ENCODE measurements at places on chromosomes 12 and 14.

DNA sequence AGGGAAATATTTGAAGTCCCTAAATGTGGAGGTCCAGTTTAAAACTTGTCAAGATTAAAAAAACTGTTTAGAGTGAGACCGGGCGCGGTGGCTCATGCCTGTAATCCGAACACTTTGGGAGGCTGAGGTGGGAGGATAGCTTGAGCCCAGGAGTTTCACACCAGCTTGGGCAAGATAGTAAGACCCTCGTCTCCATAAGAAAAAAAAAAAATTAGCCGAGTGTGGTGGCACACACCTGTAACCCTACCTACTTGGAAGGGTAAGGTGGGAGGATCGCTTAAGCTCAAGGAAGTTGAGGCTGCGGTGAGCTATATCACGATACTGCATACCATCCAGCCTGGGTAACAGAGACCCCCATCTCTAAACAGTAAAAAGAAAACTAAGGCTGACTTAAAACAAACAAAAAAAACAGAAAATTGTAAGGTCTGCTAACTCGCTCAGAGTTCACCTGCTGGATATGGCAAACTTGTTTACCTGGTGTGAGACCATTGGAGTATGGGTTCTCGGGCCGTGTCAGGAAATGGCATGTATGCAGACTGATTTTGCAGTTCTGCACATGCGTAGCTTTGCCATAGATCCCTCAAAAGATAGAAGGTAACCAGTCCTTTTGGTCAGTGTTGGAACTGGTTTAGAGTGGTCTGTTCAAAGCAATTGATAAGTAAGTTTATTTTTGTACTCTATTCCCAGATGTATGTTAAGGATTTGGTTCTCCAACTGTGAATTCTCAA is 2.1 kb downstream of the RNF10 start:
- DNase-seq = no peak

- no peak for DNase-seq
These were observed 27.2 kb downstream of the VCPKMT start for GRCh38 chr14:50089208-50089607.

DNA sequence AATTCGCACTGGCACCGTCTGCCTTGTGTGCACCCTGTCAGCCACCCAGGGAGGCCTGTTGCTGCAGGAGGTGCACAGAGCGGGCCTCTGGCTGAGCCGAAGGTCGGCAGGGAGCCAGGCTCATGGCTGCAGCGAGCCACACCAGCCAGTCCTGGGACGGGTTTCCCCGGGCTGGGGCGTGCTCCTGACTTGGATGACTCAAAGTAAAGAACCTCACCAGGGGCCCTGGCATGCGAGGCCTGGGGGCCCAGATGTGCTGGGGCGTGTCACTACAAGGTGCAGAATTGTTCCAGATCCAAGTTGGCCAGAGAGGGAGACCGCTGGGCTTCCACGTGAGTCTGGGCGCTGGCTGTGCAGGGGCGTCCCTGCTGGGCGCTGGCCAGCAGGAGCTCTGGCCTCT is 34.5 kb downstream of the FBRSL1 start:
- peak; percentile 53 for DNase-seq

DNA sequence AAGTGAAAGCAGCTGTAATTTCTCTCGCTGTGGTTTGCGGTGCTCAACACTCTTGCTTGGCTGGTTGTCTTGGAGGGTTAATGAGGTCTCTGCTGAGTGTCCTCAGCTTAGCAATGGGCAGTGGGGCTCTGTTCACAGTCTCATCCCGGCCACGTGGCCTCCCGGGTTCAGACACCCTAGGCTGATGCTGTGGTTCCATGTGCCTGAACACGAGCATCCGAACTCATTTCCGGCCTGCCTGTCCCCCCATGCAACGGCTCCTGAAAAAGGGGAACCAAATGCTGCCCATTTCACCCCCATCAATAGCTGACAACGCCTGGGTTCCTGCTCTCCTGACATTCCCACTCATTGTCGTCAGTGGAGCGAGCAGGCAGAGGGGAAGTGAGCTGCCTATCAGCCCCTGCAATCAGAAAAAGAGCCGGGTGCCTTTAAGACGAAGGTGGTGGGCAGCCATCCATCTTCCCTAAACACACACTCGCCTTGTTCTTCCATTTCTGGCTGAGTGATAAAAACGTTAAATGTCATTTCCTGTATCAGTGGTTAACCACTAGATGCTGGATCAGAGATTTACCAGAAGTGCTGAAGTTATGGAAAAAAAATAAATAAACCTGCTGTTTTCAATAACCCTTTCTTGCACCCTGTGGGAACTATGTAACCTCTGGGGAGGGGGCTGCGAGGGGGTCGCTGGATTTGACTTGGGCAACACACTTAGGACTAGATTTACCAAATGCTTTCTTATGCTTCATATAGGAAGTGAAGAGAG is 60.3 kb upstream of the BCL2L14 start:
- DNase-seq = peak; percentile 84

DNA sequence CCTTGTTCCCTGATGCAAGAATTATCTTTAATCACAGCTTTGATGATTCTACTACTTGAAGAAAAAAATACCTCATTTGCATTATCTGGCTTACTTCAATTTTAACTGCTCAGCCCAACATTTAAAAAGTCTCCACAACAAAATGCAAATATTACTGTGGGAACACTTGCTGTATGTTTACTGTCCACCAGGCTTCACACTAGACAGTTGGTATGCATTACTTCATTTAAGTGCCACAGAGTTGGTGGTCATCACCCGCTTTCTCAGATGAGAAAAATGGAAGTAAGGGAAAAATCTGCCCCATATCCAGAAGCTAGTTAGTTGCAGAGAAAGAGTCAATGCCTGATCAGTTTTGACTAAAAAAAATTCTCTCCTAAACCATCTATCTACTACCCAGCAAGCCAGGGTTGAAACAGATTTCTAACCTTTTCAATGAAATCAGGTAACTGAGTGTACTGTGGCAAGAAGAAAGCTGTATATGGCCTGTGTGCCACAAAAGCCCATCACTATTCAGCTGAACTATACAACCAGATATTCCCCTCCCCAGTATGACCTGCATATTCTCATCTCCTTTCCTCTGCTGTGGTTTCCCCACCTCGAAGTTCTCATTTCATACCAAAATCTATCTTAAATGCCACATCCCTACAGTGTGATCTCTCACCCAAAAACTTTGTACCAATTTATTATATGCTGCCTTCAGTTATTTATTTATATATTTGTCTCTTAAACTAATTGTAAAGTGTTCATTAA is 90.3 kb downstream of the ATP2B1 start:
- no peak for DNase-seq

DNA sequence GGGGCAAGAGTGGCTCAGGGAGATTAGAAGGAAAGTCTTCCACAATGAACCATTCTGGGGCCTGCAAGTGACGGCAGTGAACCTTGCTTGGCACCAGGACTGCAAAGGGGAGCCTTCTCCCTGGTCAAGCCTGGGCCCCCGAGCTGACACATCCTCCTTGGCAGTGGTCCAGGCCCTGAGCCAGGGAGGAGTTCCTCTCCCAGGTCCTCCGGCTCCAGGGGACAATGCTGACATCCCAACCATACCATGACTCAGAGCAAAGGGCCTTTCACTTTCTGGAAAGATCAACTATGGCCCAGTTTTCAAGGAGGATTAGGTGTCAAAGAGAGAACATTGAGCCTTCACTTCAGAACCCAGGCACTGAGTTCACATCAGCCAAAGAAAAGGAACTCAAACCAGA is 756.5 kb upstream of the TBX3 start:
- DNase-seq = no peak

GRCh38 chr14:77542421-77543239 is 44.0 kb upstream of the ISM2 start:
- peak; percentile 70 for DNase-seq

GRCh38 chr12:20369305-20370013 is 1.1 kb downstream of the PDE3A start:
- DNase-seq = peak; percentile 11

DNA sequence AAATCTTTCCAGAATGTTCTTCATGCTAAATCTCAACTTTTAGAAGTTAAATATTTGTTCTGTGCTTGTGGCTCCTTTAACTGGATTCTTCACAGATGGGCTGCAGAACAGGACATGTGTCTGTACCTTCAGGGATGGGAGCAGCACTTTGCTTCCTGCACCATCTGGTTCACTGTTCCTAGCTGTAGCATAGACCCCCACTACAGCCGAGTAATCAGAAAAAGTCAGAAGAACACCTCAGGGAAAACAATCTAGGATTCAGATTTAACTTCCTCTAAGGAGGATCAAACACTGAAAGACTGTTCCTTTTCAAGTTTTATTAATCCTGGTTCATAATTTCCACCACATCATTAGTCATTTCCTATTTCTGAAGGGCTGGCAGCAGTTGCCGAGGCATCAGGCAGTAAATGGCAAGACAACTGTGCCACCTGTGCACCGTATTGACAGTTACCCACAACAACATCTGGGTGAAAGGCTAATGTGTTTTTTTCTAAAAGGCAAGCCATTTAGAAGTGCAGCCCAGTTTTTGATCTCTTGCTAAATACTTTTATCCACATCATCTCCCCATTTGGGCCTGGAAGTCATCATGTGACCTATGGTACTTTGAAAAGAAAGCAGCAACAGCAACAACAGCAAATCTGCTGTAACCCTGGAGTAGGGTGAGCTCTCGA is 212.8 kb upstream of the BMP4 start:
- DNase-seq = no peak

DNA sequence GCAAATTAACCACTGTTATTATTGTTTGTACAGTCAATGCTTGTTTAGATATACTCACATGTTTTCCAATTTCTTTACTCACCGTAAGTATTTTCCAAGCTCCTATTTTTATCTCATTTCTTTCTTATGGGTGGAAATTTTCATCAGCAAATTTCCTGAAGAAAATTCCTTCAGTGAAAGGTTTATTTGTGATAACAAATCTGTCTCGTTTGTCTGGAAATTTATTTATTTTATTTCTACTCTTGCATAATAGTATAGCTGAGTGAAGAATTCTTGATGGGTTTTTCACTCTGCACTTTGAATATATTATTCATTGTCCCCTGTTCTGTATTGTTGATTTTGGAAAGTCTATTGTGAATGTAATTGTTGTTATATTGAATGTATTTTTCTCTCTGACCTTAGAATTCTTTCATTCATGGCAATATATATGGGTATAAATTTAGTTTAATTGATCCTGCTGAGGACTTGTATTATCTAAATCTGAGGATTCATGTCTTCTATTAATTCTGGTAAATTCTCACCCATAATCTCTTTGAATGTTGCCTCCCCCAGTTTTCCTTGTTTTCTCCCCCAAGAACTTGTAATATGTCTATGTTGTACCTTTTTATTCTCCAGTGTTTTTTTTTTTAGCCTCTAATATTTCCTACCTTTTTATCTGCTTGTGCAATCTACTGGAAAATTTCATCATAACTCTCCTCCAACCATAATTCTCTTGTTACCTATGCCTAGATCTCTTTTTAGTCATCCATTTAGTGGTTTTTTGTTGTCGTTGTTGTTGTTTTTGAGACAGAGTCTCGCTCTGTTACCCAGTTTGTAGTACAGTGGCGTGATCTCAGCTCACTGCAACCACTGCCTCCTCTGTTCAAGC is 21.6 kb upstream of the HOXC13 start:
- DNase-seq = no peak

DNA sequence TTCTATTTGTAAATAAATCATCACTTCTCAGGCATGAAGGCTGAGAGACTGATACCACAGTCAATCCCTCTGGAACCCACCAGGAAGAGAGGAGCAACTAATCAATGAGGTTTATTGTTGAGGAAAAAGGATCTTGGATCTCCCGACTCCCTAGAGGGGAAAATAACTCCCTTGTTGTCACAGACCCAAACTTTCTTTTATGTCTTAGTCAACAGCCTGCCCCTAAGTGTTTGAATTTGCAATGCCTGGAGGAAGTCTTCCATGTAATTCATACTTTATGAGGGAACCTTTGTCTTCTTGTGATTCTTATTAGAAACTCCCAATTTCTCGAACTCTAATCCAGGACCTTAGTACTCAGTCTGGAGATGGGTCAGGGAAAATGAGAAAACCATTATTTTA is 805.8 kb downstream of the DIO2 start:
- no peak for DNase-seq

GRCh38 chr14:69129264-69129880 is 23.5 kb downstream of the DCAF5 start:
- peak; percentile 82 for DNase-seq

- no peak for DNase-seq
These were observed 32.2 kb upstream of the PLXNC1 start for GRCh38 chr12:94116191-94116590.

DNA sequence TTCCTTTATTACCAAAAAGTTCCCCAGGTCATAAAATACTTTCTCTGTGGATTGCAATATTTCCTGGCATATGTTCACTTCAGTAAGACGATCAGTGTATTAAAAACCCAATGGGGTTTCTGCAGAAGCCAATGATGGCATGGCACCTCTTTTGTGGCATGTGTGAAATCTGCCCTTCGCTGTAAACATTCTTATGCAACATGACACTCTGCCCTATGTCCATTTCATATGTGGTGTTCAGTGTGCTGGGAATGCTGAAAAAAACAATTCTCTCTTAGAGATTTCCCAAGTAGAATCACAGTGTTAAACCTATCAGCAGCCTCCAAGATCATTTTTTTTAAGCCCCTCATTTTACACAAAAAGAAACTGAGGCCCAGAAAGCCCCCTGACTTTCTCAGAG is 2.3 kb upstream of the MYBPC1 start:
- no peak for DNase-seq

DNA sequence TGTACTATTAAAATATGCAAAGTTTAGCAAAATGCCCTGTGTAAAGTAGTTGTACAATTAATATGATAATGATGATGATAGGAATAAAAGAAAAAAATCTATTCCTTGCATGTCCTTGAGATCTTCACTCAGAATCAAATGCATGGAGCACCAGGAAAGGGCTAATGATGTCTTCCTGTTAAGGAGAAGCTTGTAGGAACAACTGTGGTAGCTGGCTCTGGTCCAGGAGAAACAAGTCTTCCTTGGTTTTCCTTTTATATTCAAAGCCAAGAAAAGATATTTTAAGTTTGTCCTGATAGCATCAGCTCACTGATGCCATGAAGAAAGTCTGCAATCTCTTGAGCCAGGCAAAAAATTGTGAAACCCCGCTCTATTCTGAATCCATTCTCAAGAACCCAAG is 138.9 kb downstream of the PIK3C2G start:
- DNase-seq = peak; percentile 3

DNA sequence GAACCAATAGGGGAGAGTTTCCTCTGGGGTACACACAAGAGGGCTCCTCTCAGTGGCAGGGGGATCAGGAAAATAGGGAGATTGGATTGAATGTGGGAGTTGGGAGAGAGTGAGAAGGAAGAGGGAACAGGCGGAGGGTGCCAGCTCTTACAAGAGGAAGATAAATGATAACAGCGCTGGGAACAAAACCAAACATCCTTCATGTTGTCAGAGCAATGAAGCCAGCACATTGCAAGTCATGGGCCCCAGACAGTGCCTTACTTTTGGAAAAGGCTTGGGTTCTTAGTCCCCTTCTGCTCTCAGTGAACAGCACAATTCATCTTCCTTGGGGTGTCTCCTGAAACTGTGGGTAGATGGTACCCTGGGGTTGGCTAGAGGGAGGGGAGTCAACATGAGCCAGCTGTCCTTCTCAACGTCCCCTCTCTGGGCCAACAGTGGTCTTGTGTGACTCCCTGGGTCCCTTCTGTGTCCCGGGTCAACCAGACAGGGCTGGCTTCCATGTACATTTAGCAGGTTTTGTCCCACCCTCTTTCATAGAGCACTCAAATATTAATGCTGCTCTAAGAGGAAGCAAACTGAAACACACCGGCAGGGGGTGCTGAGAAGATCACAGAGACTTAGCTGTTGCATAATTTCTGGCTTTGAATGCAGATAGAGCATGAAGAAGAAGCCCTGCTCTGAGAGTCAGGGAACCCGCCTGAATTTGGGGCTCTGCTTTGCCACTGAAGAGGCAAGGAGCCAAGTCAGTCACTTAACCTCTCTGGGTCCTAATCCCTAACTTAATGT is 138.5 kb downstream of the ESRRB start:
- DNase-seq = peak; percentile 42

- peak; percentile 67 for DNase-seq
These were observed 397.1 kb downstream of the MDGA2 start for GRCh38 chr14:47278233-47278842.

GRCh38 chr12:3726456-3726855 is 26.5 kb downstream of the CRACR2A start:
- no peak for DNase-seq

Measured in pons (tissue), 1 donor.